ENCODE measurements at places on chromosomes 4 and X.

GRCh38 chr4:82501154-82501442 is 60.7 kb downstream of the TMEM150C start:
- DNase-seq, result no peak

GRCh38 chr4:109826719-109827118 is 1.1 kb upstream of the RRH start:
- peak; percentile 41 for DNase-seq

GRCh38 chr4:17577665-17578481 is 875 bp downstream of the LAP3 start:
- DNase-seq, result no peak

- DNase-seq, result no peak
Measured at GRCh38 chr4:79177388-79177787, 148.5 kb downstream of the NAA11 start.

DNA sequence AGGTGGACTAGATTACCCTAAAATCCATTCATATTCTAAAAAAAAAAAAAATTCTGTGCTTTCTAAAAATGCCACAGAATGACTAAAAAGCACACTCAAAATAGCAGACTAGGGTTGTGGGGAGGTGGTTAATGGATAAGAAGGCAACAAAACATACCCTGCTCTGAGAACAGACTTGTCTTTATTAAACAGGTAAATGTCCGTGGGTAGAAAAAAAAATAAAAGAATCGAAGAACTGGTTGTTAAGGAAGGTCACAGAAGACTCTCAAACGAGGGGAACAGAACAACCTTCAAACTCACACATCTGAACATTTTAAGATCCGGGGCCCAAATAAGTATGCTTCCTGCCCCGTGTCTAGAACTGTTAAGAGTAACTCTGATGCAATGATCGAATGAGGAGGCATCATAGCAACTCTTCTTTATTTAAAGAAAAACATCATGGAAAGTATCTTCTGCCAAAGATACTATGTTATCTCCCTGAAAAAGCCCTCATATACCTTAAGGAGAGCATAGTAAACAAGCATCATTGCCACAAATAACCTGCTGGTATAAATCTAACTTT is 68.4 kb downstream of the ELF2 start:
- no peak for DNase-seq

GRCh38 chr4:54643958-54644751 is 13.6 kb upstream of the KIT start:
- no peak for DNase-seq

- no peak for DNase-seq
Measured at GRCh38 chrX:118623062-118623461, 104.3 kb upstream of the IL13RA1 start.

GRCh38 chr4:173252024-173252935 is 81.9 kb downstream of the HMGB2 start:
- DNase-seq, result no peak

DNA sequence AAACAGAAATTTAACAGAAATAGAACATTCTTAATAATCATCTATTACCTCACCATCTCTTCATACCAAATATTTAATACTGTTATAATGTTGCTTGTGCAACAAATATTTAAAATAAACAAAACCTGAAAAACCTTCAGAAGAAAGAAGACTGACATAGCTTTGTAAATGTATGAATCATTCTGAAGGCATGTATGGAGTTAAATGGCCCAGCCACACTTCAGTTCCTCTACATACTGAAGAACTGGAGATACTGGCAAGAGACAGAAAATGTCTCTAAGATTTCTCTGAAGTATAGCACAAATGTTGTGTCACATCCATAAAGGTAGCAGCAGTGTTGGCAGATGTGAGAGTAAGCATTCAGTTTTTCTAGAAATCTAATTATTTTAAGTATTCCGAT is 275.3 kb upstream of the FGF13 start:
- no peak for DNase-seq

- DNase-seq, result no peak
Measured at GRCh38 chr4:113101669-113102068, 52.2 kb downstream of the ANK2 start.

DNA sequence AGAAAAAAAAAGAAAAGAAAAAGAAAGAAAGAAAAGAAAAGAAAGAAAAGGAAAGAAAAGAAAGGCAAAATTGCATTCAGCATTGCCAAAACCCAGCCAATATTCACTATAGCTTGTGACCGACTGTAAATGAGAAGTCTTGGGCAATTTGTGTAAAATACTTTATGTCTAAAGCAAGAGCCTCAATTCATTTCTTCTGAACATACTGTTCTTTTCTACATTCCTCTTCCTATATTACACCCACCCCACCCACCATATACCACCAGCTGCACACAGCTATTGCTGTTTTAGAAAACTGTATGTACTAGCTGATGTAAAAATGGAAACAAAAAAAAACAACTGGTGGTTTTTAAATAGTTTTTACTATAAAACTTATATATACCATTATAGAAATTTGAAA is 156.9 kb upstream of the TTC29 start:
- no peak for DNase-seq

- DNase-seq, result no peak
Measured at GRCh38 chr4:147788791-147789190, 56.9 kb downstream of the ARHGAP10 start.

DNA sequence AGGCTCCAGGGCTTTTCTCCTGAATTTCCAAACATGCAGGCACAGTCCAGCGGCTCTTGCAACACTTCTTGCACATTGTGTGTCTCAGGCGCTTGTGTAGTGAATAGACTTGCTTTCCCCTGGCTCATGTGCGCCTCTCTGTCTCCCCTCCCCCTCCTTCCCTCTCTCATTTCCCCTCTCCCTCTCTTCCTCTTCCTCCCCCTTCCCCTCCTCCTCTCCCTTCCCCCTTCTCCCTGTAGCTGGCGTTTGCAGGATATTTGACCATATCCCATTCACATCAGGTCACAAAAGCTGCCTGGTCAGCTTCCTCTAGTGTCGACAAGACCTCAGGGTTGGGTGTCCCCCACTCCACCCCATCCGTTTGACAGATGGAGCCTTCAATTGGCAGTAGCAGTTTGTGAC is 2.4 kb downstream of the CHST7 start:
- no peak for DNase-seq

- DNase-seq, result no peak
Measured at GRCh38 chr4:173039617-173040577, 128.7 kb upstream of the GALNT7 start.

DNA sequence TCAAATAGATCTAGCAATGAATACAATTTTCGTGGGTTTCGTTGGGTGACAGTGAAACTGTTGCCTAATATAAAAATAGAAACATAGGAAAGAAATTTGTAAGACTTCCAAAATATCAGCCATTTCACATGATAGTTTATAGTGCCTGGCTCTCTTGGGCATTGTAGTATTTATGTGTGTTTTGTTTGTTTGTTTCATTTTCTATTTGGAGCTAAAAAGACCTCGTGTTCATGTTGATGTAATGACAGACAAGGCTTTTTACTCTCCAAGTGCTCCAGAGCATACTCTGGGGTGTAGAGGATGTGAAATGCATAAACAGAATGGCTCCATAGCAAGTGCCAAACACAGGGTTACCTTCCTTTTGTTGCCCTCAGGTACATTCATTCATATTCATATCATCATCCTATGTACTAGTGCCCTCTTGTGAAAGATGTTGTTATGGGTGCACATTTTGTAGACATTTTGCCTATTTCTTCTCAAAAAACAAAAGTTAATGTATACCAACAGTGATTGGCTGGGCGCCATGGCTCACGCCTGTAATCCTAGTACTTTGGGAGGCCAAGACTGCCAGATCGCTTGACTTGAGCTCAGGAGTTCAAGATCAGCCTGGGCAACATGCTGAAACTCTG is 100.7 kb upstream of the AMOT start:
- no peak for DNase-seq

DNA sequence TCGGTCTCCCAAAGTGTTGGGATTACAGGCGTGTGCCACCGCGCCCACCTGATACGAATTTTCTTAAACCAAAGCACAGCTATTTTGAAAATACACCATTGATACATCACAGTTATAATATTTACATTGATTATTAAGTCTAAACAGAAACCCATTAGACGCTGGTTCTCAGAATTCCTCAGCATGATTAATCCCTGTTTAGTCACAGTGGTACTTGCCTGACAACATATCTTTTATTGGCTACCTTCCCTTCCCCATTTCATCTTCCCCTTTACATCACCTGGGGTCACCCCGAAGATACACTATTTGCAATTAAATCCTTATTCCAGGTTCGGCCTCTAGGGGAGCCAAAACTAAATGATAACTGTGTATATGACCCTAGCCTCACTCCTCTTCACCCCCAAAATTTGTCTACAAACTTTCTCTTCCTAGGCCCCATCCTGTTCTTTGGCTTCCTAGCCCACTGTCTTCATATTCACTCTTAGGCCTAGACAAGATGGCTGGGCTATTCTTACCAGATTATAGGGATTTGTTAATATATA is 36.8 kb upstream of the IL1RAPL1 start:
- DNase-seq, result no peak

GRCh38 chrX:50942471-50942870 is 31.9 kb downstream of the BMP15 start:
- no peak for DNase-seq

GRCh38 chr4:22595684-22596083 is 79.8 kb upstream of the ADGRA3 start:
- no peak for DNase-seq

- peak; percentile 80 for DNase-seq
Measured at GRCh38 chrX:45769761-45770582, 569.3 kb upstream of the DIPK2B start.

GRCh38 chr4:53101191-53101581 is 239.1 kb downstream of the RASL11B start:
- no peak for DNase-seq

- no peak for DNase-seq
Measured at GRCh38 chr4:7989654-7990053, 50.0 kb upstream of the AFAP1 start.

GRCh38 chr4:34293459-34293858 is 1950.9 kb downstream of the ARAP2 start:
- no peak for DNase-seq

- DNase-seq, result no peak
Measured at GRCh38 chrX:19514791-19515614, at the start of gene MAP3K15. Gene MAP3K15 (minus strand): TSS chrX:19515508. CDS start chrX:19515261, 247 bp downstream.

- no peak for DNase-seq
Measured at GRCh38 chr4:40552536-40552935, 77.1 kb downstream of the RBM47 start.

- DNase-seq, result no peak
Measured at GRCh38 chrX:71298119-71298518, 3.4 kb upstream of the ITGB1BP2 start.

- DNase-seq, result no peak
Measured at GRCh38 chr4:10180603-10180926, 64.0 kb upstream of the WDR1 start.

DNA sequence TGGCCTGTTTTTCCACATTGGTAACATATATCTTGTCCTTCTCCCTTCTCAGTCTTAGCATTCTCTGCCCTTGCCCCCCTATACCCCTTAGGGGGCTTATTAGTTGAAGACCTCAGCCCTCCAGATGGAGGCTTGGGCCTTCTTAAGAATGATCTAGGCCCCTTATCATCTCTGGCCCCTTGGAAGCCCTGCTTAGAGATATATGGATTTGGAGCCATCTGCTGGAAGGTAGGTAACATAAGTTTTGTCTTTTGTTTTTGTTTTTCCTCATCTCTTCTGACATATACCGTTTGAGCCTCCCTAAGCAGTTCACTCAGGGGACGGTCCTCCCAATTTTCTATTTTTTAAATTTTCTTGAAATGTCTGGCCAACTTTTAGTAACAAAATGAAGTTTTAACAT is 48.3 kb upstream of the NAP1L2 start:
- peak; percentile 16 for DNase-seq

GRCh38 chrX:100376576-100376975 is 33.5 kb downstream of the PCDH19 start:
- no peak for DNase-seq

GRCh38 chr4:185247151-185247550 is 37.8 kb downstream of the SNX25 start:
- no peak for DNase-seq

- no peak for DNase-seq
Measured at GRCh38 chr4:109215506-109215905, 87.0 kb downstream of the COL25A1 start.

- DNase-seq, result no peak
Measured at GRCh38 chr4:120034913-120035312, 31.7 kb downstream of the MAD2L1 start.

- DNase-seq, result no peak
Measured at GRCh38 chrX:41127477-41128192, 42.4 kb downstream of the USP9X start.

DNA sequence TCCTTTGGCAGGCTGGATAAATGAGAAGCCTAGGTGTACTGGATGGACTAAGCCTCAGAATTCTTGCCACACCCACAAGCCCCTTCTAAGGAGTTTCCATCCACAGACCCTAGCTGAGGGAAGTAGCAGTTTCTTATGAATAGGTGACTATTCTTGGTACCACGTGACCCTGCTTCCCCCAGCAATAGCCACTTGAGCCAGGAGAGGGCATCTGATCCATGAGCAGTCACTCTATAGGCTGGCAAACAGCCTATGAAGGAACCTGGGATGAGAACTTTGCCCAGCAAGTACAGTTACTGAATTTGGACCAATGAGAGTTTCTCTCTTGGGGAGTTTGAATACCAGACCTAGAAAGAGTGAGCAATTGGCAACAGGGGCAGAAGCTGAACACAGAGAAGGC is 84.0 kb downstream of the RTL9 start:
- DNase-seq, result no peak

DNA sequence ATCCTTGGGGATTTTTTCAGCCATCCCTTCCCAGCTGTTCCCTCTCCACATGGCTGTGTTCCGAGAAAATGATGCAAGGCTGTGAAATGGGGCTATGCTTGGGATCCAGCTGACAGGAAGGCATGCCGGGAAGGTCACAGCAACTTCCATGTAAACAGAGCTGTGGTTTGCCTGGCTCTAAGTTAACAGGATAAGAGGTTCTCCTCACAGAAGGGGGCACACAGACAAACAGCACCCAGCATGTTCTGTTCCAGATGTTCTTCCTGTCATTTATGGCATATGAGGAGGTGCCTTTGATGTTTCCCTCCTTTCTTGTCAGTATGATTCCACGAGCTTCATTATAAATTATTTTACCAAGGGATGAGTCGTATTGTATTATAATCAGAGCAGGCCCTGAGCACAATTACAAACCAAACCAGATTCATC is 220.7 kb downstream of the ANTXR2 start:
- no peak for DNase-seq

- no peak for DNase-seq
Measured at GRCh38 chr4:131426023-131426758, 1722.9 kb upstream of the PCDH10 start.

- DNase-seq, result no peak
Measured at GRCh38 chrX:25154168-25154567, 138.4 kb upstream of the ARX start.

Data from CD4-positive, alpha-beta T cell treated with Interferon alpha-2 for 1 hour (primary cell).